LHCN-M2 (cell line): ENCODE measurements at places on chromosomes 7 and 10.

GRCh38 chr7:158847451-158847866, 8.9 kb upstream of the DYNC2I1 start:
- DNase-seq = no peak

DNA sequence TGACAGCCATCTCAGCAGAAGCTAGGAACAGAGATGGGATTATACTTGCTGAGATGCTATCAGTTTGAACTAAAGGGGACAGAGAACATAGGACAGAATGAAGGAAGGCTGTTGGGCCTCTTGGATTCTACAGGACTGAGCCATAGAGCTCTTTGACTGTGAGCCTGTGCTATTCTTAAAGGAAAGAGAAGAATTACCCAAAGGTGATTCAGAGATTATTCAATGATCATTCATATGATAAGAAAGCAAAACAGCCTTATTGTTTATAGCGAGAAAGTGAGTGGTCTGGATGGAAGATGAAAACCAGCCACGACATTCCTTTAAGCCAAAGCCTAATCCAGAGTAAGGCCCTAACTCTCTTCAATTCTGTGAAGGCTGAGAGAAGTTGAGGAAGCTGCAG, 69.7 kb upstream of the NEUROD6 start:
- DNase-seq = no peak

DNA sequence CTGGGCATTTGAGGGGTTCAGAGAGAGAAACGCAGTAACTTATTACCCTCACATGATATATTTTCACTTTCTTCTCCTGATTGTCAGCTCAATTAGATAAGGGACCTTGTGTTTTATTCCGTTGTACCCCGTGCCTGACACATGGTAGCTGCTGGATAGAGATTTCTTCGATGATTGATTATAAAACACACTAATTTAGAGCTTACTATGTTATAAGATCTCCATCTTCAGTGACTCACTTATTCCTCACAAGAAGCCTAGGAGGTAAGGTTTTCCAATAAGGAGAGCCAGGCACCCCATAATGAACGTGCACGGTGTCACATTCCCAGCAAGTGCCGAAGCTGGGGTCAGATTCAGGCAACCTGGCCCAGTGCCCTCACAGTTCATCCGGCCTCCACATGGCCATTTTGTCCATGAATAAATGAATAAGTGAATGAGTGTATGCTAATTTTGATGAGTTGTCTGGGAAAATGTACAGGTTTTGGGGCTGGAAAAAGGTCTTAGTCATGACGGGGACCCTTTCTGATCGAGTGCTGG, 138.1 kb upstream of the CDCA7L start:
- peak; percentile 9 for DNase-seq

DNA sequence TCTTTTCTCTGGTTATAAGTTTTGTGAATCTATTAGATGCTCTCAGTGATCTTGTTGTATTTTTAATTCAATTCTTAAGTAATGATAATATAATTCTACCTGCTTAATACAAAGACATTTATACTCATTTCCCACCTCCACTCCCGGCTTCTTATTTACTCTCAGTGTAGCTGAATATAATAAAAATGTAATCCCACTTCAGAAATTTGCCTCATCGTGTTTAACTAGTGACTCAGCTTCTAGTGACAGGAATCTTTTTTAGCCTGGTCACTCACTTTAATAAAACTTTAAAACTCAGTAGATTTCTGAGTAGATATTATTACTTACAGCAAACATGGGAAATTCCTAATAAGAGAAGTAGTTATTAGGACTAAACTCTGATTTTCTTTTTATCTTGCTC, 1506.2 kb upstream of the LRRTM3 start:
- peak; percentile 57 for DNase-seq

DNA sequence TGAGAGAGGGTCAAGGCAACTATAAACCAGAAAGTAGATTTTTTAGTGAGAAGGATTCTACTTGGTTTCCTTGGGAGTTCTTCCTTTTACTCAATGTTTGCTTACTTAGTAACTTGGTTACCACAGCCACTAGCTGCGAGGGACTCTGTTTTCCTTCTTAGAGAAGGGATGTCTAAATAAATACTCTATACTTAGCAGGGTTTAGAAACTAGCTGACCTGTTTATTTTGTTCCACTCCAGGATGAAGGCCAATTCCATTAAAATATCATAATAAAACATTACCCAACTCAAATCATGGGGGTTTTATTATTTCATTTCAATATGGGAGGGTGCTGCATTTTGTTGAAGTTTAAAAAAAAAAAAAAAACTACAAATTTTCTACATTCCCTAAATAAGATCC, 87.3 kb downstream of the PPP1R3A start:
- peak; percentile 25 for DNase-seq

DNA sequence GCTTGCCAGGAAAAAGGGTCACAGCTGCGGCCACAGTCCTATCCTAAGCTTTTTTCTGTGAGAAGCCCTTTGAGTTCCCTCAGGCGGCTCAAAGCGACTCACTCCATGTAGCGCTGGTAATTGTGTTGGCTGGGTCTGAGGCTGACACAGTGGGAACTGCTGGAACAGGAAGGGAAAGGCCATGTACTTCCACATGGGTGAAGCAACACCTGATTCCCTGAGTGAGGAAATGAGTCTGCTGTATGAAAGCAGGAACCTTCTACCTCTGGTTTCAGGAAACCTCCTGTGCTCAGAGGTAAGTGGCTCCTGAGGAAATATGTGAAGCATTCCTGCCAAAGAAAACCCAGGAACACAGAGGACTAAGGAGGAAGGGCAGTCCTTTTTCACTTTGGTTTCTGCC, 734.6 kb upstream of the SORCS1 start:
- no peak for DNase-seq

- no peak for DNase-seq
These were observed 52.0 kb downstream of the GTF2IRD1 start for GRCh38 chr7:74505471-74506324.

- DNase-seq = peak; percentile 83
These were observed 1.7 kb downstream of the SFXN3 start for GRCh38 chr10:101032637-101033224.

DNA sequence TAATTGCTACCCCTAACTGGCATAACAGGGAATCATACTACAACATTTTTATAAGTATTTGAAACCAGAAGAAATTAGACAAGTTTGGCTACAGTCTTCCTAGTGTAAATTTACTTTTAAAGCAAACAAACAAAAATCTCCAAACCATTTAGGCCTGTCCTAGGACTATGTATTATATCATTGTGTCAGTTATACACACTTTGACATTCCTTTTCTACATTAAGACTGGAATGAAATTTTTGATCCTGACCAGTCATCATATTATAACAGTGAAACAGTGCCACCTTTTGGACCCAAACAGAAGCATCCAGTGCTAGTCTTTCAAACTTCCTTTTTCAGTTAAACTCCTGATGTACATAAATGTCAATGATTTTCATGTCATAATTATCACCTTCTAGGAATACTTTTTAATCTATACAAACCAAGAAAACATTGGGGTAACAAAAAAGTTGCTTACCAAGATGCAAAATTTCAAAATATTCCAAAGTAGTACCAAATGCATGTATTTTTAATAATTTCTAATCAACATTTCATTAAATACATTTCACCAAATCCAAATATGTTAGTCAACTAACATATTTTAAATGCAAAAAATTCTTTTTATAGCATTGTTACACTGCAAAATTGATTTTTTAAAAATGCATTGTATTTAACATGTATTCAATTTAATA, 75.7 kb downstream of the IMMP2L start:
- peak; percentile 62 for DNase-seq

- peak; percentile 99 for DNase-seq
These were observed 298.5 kb downstream of the NEBL start for GRCh38 chr10:20598590-20598989.

- no peak for DNase-seq
These were observed 7.3 kb downstream of the OCM2 start for GRCh38 chr7:97982647-97983046.

DNA sequence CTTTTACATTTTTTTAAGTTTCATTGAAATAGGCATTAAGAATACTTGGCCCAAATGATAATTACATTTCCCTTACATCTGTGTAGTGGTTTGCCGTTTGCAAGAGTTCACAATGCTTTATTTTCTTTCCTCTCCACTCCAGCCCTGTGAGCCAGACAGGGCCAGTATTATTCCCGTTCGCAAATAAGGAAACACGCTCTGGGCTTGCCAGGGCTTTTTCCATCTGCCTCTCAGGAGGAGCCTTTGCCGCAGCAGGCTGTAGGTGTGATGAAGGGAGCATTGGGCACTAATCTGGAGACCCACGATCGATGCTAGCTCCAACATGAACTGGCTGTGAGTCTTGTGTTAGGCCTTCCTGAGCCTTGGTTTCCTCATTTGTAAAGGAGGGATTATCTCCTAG, 154.4 kb downstream of the GALNT17 start:
- DNase-seq = no peak

GRCh38 chr10:96374004-96374403, 15.2 kb upstream of the OPALIN start:
- no peak for DNase-seq

GRCh38 chr10:14414901-14415300, 84.2 kb upstream of the FRMD4A start:
- peak; percentile 97 for DNase-seq

DNA sequence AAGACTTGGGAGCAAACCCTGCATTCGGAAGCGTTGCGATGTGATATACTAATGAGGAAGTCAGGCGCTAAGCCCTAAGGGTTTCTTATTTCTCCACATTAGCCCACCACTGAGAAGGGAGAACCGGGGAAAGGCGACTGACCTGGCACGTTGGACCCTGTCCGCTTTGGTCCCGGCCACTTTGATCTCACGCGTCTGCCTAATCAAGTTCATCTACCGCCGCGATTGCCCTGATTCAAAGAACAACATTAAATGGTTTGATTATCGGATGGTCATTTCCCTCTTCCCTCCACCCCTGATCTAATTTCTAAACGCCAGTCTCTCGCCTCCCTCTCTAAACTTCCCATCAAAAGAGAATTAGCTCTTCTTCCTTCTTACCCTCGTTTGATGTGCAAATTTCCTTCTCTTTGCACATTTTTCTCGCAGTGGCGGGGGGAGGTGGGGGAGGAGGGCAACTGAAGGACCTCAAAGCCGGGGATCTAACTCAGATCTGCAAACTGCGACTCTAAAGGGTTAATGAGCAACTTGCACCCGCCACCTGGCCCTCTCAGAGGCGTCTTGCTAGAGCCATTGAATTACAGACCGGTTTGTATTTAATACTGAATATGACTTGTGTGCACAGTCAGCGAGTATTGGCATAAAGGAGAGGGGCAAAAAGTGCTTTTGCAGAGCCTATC, 687 bp upstream of the DKK1 start:
- no peak for DNase-seq

DNA sequence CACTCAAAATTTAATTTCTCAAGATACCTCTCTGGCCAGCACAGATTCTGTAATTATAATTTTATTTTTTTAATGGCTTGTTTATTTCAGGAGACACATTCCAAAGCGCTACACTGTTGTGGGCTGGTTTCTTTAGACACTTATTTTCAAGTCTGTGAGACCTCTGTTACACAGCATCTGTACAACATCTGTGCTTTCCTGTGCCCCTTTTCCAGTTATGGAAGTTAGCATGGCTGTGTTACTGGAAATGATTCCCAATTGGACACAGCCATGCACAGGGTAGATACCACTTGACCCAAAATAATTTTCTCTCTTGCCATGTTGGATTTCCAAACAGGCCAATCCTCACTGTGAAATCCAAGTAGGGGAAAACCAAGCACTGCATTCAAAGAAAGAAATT, 172.3 kb upstream of the ADCY1 start:
- no peak for DNase-seq

- no peak for DNase-seq
These were observed 236.5 kb downstream of the ARL4A start for GRCh38 chr7:12923971-12924370.

DNA sequence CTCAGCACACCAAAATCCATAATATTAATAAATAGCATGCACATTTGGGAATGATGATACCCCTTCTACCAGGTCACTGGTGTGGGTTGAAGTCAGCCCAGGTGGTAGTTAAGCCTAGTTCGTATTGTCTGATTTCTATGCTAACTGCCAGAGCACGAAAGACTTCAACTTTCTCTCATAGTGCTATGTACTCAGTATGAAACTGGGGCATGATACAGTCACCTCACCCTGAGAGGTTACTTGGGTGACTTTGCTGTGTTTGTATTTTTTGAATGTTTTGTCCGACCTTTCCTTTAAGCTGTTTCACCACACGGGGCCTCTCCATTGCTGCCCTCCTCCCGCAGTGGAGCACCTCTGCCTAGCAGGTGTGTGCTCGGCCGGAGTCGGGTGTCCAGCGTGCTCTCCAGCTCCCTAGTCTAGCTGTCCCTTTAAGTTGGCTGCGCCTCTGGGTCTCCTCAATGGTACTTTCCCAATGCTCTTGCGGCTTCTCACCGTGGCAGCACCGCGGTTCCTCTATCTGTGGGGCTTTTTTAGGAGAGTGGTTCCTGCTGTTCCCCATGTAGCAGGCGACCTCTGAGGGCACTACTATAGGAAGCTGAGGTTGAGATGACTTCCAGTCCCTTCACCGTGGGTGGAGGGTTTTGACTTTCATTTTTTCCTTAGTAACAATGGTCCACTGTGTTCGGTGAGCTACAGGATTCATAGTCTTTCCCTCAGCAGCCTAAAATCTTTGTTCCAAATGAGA, 524.0 kb upstream of the PFKP start:
- no peak for DNase-seq

GRCh38 chr10:1289591-1289990, 233.4 kb downstream of the WDR37 start:
- no peak for DNase-seq

- no peak for DNase-seq
These were observed 52.7 kb downstream of the SCIN start for GRCh38 chr7:12623223-12623622.

DNA sequence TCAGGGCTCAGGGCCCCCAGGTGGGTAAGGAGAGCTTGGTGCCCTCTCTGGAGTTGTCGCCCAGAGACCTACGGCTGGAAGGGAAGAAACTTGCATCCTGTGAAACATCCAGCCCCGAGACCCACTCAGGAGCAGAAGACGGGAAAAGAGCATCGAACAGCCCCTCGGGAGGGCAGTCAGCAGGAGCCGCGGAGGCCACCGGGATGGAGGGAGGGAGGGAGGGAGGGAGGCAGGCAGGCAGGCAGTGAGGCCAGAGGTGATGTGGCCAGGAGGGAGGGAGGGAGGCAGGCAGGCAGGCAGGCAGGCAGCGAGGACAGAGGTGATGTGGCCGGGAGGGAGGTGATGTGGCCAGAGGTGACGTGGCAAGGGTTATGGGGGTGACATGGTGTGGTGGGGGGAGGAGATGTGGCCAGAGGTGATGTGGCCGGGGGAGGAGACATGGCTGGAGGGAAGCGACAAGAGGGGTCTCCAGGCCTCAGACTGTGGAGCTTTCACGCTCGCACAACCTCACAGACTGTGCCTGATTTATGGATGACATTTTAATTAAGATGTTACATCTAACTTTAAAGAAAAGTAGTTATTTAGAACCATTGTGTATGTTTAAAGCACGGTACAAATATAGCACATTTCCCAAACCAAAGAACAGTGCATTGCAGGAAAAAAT, 141.1 kb downstream of the DIP2C start:
- DNase-seq = no peak
